ENCODE measurements at places on chromosomes 6 and 20. TPM values are rescaled to one million over a fixed set of nuclear protein-coding genes. Genes with fewer than 3 reads are reported as not detected.

Gene C6orf15
- total RNA-seq = not detected

Gene NKAIN2
- total RNA-seq = not detected

GRCh38 chr6:139335447-139336210 is 38.8 kb downstream of the CITED2 start:
- H3K27me3 ChIP-seq = no peaks in the 10 kb centered on the region
- no peak for DNase-seq
- H3K36me3 ChIP-seq = no peaks in the 10 kb centered on the region
- no peak overlapping the region for H3K4me3 ChIP-seq
- H3K27ac ChIP-seq = no peak overlapping the region

GRCh38 chr6:8335381-8335780 is 100.0 kb downstream of the SLC35B3 start:
- H3K27ac ChIP-seq = no peak overlapping the region
- H3K4me3 ChIP-seq = no peak overlapping the region
- no peak for DNase-seq
- no peaks in the 10 kb centered on the region for H3K36me3 ChIP-seq
- H3K27me3 ChIP-seq = no peaks in the 10 kb centered on the region

DNA sequence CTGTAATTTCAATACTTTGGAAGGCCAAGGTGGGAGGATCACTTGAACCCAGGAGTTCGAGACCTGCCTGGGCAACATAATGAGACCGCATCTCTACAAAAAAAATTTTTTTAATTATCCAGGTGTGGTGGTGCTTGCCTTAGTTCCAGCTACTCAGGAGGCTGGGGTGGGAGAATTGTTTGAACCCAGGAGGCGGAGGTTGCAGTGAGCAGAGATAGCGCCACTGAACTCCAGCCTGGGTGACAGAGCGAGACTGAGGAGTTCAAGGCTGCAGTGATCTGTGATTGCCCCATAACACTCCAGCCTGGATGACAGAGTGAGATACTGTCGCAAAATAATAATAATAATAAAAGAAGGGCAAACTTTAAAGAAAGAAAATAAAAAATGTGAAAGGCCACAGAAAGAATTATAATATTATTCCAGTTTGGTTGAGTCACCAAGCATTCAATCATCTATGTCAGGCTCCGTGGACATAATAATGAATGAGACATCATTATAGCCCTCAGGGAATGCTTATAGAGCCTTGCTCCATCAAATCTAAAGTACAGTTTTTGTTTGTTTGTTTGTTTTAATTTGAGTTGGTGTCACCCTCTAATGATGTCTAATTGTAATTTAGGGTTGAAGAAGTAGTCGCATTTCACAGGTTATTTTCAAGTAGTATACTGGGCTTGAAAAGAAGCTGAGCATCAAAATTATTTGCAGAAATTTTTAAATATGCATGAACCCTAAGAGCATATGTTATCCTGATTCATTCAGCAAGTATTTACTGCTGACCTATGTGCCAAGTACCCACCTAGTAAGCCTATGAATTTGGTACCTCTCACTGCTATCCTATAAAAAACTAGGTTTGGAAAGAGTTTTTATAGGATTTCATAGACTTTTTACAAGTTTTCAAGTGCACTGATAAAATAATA is 15.1 kb downstream of the GLYATL3 start:
- H3K27me3 ChIP-seq = no peaks in the 10 kb centered on the region
- H3K4me1 ChIP-seq = no peaks in the 10 kb centered on the region
- no peaks in the 10 kb centered on the region for H3K36me3 ChIP-seq
- no peak overlapping the region for H3K4me3 ChIP-seq

DNA sequence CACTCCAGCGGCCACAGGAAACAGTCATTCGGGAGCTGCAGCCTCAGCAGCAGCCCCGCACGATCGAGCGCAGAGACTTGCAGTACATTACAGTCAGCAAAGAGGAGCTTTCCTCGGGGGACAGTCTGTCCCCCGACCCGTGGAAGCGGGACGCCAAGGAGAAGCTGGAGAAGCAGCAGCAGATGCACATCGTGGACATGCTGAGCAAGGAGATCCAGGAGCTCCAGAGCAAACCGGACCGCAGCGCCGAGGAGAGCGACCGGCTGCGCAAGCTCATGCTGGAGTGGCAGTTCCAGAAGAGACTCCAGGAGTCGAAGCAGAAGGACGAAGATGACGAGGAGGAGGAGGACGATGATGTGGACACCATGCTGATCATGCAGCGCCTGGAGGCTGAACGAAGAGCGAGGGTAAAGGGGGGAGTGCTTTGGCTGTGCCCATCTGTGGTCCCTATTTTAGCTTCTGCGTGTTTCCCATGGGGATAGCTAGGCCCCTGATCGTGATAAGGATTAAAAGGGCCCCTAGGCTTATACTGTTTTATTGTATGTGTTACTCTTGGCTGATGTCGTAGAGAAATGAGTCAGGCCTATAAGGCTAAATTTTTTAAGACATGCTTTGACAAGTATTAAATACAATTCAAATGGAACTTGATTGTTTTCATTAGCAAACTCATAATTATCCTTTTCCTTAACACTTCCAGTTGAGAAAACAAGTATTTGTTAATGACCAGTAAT is 45.5 kb upstream of the KIF25 start:
- DNase-seq = no peak
- no peaks in the 10 kb centered on the region for H3K27me3 ChIP-seq
- H3K27ac ChIP-seq = no peak overlapping the region
- H3K4me3 ChIP-seq = no peak overlapping the region
- 0 out of 2 replicates have a peak, but pooled peaks cover 2% of the 10 kb centered on the region for H3K4me1 ChIP-seq

DNA sequence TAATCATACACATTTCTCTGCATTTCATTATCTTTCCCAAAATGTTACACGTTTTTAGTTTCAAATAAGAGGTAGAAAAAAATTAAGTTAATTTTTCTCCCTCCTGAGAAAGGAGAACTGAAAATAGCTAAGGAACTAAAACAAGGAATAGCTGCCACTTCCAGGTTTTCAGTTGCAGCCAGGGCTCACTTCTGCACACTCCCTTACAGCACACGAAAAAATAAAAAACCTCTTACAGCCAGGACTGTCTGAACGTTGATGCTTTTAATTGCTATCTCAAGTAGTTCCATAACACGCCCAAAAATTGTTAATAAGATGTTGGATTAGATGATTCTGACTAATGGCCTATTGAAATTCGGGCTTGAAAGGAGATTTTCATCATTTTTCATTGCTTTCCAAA is 153.7 kb upstream of the THBS2 start:
- H3K4me3 ChIP-seq = no peak overlapping the region
- H3K36me3 ChIP-seq = no peaks in the 10 kb centered on the region
- no peak for DNase-seq
- H3K27ac ChIP-seq = no peak overlapping the region

GRCh38 chr6:137588472-137588871 is 94.3 kb upstream of the OLIG3 start:
- H3K36me3 ChIP-seq = no peaks in the 10 kb centered on the region
- H3K27me3 ChIP-seq = no peaks in the 10 kb centered on the region
- DNase-seq = no peak
- H3K4me1 ChIP-seq = no peaks in the 10 kb centered on the region
- H3K4me3 ChIP-seq = no peak overlapping the region
